ENCODE measurements at places on chromosomes 1 and 21.

DNA sequence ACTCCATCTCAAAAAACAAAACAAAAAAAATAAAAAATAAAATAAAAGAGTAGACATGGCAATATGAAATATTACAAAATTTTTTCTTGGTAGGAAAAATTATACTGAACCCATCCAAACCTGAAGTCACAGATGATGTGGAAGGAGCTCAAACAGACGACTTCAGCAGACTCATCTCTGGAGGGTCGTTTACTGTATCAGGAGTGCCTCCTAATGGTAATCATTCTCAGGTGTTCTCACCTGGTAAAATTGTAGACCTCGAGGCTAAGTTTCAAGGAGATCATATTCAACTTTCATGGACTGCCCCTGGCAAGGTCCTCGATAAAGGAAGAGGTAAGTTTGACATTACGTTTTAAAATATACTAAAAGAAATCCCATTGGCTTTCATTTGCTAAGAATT, 54.3 kb upstream of the SH3GLB1 start:
- no peak for DNase-seq
- no peaks in the 10 kb centered on the region for H3K4me1 ChIP-seq
- no peaks in the 10 kb centered on the region for H3K36me3 ChIP-seq

- no peak overlapping the region for H3K4me3 ChIP-seq
- no peaks in the 10 kb centered on the region for H3K36me3 ChIP-seq
- H3K4me1 ChIP-seq = peaks cover 33% of the 10 kb centered on the region
- no peak overlapping the region for H3K27ac ChIP-seq
- no peak for DNase-seq
Measured at GRCh38 chr21:38955495-38955894, 149.8 kb downstream of the ETS2 start.

GRCh38 chr21:31041295-31042079, 3.2 kb upstream of the KRTAP19-8 start:
- no peaks in the 10 kb centered on the region for H3K4me1 ChIP-seq
- H3K27me3 ChIP-seq = peaks cover 5% of the 10 kb centered on the region
- no peaks in the 10 kb centered on the region for H3K36me3 ChIP-seq

DNA sequence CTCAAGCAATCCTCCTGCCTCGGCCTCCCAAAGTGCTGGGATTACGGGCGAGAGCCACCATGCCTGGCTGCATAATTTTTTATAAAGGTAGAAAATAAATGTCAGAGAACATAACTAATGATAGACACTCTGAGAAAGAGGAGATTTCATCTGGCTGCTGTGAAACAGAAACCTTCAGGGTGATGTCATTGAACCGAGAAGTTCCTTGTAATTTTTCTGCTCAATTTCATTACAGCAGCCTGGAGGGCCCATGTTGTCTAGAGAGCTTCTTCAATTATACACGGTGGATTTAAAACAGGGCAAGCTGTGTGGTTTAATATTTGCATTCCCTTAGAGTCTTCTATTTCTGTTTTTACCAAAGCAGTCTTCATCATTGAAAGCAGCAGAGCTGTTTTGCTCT, 64.3 kb upstream of the MORC3 start:
- peaks cover 22% of the 10 kb centered on the region for H3K4me1 ChIP-seq
- DNase-seq = no peak
- peaks cover 47% of the 10 kb centered on the region for H3K36me3 ChIP-seq

DNA sequence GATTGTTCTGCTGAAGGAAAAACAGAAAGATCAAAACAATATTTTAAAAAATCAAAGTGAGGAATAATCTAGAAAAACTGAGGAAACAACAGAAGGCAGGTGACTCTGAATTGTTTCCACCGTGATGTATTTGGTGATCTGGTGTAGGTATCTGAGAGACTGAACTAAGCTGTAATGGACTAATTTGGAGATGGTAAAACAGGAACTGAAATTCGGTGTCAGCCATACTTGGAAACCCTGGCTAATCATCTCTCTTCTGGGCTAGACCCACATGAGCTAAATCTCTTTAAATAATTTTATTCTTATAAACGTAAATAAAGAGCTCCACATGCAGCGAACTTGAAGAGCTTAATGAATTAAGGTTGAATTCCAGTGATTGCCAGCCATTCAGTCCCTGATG, 1226.1 kb downstream of the NCAM2 start:
- DNase-seq = no peak
- no peaks in the 10 kb centered on the region for H3K27me3 ChIP-seq
- peaks cover 4% of the 10 kb centered on the region for H3K4me1 ChIP-seq
- no peak overlapping the region for H3K27ac ChIP-seq
- no peaks in the 10 kb centered on the region for H3K36me3 ChIP-seq

DNA sequence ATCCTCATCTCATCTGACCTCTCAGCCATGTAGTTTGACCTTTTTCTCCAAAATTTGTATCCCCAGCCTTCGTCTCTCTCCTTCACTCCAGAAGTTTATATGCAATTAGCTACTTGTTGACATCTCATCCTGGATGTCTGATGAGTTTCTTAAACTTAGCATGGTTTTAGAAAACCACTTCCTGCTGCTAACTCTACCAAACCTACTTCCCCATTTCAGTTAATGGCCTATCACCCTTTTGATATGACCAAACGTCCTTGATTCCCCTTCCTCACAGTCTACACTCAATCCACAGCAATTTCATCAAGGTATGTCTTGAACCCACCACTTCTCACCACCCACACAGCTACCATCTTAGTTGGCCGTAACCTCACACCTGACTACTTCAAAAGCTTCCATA, 121.9 kb downstream of the LRRC40 start:
- H3K27ac ChIP-seq = peak overlapping the region; percentile 13
- no peaks in the 10 kb centered on the region for H3K36me3 ChIP-seq
- H3K4me3 ChIP-seq = no peak overlapping the region
- no peaks in the 10 kb centered on the region for H3K27me3 ChIP-seq
- no peak for DNase-seq
- peaks cover 5% of the 10 kb centered on the region for H3K4me1 ChIP-seq

DNA sequence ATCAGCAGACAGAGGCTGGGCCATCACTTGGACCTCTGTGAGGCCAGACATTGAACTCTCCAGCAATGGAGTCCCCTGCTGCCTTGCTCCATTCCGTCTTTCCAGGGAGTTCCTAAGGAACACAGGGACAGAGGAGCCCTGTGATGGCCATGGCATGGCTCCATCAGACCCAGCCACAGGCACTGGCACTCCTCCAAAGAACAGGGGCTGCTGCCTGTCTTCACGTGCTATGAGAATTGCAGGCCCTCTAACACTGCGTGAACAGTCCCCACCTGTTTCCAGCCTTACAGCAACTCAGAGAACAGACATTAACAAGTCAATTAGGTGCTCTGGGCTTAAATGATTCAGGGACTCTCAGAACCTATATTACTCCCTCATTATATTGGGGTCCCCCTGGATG, 140.8 kb downstream of the ASTN1 start:
- H3K4me1 ChIP-seq = no peaks in the 10 kb centered on the region
- no peak for DNase-seq
- H3K27me3 ChIP-seq = no peaks in the 10 kb centered on the region

DNA sequence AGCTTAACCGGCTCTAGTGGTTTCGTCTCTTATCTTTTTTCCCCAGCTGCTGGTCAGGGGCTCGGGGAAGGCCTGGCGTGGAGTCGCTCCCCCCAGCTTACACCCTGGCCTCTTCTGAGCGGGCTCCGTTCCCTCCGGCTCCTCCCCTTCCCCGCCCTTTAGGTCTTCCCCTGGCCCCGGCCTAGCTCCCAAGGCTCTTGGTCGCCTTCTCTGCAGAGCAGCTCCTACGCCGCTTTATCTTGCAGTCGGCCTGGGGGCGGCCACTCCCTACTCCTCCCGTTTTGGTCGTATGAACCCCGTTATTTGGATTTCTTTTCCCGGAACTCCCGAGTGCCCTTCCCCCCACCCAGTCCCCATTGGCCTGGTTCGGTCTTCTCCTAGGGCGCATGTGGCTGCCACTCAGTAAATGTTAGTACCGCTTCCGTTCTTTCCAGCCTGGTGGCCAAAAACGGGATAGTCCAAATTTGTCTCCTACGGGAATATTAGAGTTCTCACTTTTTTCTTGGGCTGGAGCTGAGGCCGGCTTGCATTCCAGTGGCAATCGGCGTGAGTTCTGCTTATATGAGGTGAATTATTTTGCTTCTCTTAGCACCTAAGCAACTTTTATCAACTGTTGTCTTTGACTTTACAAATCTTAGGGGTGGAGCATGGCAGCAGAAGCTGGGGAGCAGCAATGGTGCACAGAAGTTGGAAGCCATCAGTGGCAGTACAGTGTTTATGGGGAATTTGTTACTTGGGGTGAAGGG, 467 bp downstream of the THRAP3 start:
- H3K27me3 ChIP-seq = no peaks in the 10 kb centered on the region
- no peak for DNase-seq
- H3K27ac ChIP-seq = peak overlapping the region; percentile 100
- peak overlapping the region; percentile 97 for H3K4me3 ChIP-seq
- H3K4me1 ChIP-seq = peaks cover 32% of the 10 kb centered on the region

DNA sequence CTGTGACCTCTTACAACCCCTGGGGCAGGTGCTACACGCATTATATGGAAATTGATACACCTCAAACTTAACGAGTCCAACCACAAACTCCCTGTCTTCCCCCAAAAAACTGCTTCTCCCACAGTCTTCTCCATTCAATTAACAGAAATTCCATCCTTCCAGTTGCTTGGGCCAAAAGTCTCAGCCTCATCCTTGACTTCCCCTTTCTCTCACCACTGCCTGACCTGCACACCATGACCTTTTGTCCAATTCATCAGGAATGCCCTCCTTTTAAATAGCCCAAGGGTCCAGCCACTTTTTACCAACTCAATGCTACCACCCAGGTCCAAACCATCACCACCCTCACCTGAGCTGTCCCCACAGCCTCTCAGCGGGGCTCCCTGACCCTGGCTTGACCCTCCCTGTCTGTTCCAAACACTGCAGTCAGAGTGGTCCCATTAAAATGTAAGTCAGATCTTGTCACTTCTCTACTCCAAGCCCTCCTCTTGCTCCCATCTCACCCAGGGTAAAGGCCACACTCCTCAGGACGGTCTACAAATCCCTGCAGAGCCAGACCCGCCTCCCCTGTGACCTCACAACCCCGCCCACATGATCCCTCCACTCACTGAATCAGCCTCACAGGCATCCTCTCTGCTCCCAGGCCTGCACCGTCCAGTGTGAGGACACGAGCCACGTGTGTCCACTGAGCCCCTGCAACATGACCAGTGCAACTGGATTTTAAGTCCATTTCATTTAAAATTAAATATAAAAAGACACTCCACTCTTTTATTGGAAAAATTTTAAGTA, 18.5 kb downstream of the KCNN3 start:
- no peak overlapping the region for H3K27ac ChIP-seq
- H3K4me1 ChIP-seq = peaks cover 9% of the 10 kb centered on the region
- no peak overlapping the region for H3K4me3 ChIP-seq
- H3K36me3 ChIP-seq = no peaks in the 10 kb centered on the region
- DNase-seq = no peak

All from activated CD8-positive, alpha-beta T cell treated with anti-CD3 and anti-CD28 coated beads, Interleukin-2, amount 10 ng/mL, durations not matched to agents 7 days and 5 days (primary cell).